Left ventricle myocardium superior (tissue), 1 donor: ENCODE measurements at places on chromosomes 7 and 10.
A peak's percentile ranks its signal among the peaks of the same experiment; 100 is the strongest.

DNA sequence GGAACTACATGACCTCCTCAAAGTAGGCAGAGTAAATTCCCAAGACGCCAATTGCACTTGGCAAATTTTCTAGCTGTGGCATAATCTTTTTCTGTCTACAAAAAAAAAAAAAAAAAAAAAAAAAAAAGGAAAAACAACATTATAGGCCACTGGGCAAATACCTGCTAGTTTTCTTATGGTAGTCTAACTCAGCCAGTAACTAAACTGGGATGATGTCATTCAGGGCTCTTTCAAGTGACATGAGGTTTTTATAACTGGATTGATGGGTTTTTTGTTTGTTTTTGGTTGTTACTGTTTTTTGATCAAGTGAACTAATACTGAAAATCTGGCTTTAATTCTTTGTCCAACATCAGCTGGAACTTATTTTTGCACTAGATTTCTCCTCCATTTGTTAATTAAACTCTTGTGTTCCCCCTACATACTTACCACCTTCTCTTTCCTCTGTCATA lies 7.4 kb upstream of the VIM start:
- no peak for DNase-seq

DNA sequence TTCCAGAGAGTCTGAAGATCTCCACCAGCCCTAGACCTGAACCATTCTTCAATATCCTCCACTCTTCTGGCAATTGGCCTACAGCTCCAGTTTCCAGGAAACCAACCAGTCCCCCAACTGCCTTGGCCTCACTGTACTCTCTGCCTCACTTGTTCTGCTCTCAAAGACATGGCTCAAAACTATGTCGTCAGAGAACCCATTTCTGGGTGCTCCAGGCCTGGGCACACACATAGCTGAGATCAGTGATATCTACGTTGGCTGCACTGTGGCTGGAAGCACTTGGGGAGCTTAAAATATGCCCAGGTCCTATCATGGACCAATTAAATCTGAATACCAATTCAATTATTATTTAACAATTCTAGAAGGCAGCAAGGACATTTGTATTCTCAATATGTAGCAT lies 93.1 kb downstream of the COBL start:
- no peak for DNase-seq

DNA sequence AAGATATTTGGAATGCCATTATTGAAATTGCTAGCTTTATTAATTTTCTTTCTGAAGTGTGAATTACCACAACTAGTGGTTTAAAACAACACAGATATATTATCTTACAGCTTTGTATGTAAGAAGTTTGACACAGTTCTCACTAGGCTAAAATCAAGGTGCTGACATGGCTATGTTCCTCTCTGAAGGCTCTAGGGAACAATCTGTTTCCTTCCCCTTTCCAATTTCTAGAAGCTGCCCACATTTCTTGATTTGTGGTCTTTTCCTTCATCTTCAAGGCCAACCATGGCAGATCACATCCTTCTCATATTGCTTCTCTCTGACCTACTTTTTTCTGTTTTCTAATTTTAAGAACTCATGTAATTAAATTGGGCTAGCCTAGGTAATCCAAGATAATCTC lies 43.3 kb upstream of the SLC26A3 start:
- DNase-seq: no peak

DNA sequence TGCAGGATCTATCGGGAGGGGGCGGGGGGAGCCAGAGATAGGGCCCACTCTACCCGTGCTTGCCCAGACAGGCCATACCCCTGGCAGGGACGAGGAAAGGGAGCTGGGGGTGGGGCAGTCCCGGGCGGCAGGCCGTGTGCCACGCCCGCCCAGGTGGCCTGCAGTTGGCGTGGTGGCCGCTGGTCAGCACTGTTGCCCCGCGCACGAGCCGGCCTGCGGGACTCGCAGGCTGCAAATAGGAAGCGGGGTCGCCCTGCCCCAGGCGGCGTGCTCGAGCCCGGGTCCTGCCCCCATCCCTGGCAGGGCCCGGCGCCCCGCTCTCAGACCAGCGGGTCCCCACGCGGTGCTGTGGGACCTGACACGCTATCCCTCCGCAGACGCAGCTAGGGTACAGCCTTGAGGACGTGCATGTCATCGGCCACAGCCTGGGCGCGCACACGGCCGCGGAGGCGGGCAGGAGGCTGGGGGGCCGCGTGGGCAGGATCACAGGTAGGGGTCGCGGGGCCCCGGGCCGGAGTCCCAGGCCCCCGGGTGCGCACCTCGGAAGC lies 6.7 kb downstream of the PNLIPRP2 start:
- DNase-seq: peak; percentile 55

- no peak for DNase-seq
These were observed 246.1 kb upstream of the PLXDC2 start for GRCh38 chr10:19570120-19570519.

GRCh38 chr7:956031-956430 lies 1.6 kb upstream of the ADAP1 start:
- peak; percentile 25 for DNase-seq

DNA sequence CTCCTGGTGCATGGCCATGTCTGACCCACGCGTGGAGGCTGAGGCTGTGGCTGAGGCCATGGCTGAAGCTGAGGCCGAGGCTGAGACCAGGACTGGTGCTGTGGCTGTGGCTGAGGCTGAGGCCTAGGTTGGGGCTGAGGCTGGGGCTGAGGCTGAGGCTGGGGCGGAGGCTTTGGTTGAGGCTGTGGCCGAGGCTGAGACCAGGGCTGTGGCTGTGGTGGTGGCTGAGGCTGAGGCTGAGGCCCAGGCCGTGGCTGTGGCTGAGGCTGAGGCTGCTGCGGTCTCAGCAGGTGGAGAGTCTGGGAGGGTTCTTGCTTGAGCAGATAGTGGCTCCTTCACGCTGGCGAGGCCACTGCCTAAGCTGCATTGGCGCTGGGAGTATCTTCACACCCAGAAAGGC lies 76.4 kb downstream of the WDR37 start:
- DNase-seq: no peak

GRCh38 chr10:96211764-96212163 lies 59.6 kb downstream of the BLNK start:
- DNase-seq: no peak

GRCh38 chr10:14737808-14738545 lies 36.7 kb downstream of the FAM107B start:
- DNase-seq: no peak

GRCh38 chr7:95883217-95883616 lies 110.9 kb downstream of the DYNC1I1 start:
- no peak for DNase-seq

DNA sequence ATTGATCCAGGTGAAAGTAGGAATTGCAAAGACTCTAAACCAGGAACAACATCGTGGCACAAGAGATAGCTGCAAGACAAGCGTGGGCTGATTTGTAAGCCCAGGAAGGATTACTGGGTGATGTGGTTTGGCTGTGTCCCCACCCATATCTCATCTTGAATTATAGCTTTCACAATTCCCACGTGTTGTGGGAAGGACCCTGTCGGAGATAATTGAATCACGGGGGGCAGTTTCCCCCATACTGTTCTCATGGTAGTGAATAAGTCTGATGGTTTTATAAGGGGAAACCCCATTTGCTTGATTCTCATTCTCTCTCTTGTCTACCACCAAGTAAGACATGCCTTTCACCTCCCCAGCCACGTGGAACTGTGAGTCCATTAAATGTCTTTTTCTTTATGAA lies 59.5 kb downstream of the ST8SIA6 start:
- no peak for DNase-seq

- no peak for DNase-seq
These were observed 825 bp downstream of the MRPL32 start for GRCh38 chr7:42932811-42933591.

- no peak for DNase-seq
These were observed 198.8 kb upstream of the KLF14 start for GRCh38 chr7:130932667-130933432.

- DNase-seq: no peak
These were observed 57.6 kb downstream of the MMRN2 start for GRCh38 chr10:86899670-86900276.

DNA sequence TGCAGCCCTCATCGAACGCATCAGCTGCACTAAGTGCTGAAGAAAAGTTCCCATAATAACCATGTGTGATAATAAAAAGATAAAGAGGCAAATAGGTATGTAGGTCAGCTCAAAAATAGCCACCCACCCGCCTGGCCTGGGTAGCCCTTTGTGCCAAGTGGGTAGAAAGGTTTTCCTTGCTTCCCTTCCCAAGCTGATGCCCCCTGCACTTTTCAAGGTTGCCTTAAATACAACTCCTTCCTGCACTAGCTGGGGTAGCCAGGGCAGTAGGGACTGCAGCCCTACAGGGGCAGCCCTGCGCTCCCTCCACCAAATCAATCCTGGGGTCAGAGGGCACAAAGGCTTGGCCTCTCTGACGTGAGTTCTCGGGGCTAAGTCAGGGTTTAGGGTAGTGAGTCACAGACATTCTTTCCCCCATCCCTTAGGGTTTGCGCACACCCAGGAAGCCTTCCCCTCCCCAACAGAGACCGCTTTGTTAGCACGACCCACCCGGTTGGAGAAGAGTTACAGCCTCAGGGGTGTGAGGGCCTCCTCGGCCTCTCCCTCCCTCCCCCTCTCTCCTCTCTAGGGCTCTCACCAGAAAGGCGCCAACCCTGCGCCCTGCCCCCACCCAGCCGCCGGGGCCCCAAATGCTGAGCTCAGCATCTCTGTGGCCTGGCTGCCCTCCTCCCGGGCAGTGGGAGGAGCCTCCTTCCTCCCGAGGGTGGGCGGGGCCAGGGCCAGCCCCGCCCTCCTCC lies 13.3 kb upstream of the DDIT4 start:
- peak; percentile 92 for DNase-seq

DNA sequence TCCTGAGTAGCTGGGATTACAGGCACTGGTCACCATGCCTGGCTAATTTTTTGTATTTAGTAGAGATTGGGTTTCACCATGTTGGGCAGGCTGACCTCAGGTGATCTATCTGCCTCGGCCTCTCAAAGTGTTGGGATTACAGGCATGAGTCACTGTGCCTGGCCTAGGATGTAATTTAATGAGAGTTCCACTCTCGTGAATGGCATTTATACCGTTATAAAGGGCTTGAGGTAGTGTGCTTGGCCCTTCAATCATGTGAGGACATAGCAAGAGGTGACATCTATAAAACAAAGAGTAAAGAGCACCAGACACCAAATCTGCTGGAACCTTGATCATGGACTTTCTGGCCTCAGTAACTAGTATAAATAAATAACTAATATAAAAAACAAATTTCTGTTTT lies 93.5 kb upstream of the PPP1R9A start:
- DNase-seq: no peak

- peak; percentile 25 for DNase-seq
These were observed 101.1 kb upstream of the ABCB5 start for GRCh38 chr7:20514364-20514763.

- DNase-seq: no peak
These were observed 53.9 kb downstream of the AP3M1 start for GRCh38 chr10:74096777-74097176.

DNA sequence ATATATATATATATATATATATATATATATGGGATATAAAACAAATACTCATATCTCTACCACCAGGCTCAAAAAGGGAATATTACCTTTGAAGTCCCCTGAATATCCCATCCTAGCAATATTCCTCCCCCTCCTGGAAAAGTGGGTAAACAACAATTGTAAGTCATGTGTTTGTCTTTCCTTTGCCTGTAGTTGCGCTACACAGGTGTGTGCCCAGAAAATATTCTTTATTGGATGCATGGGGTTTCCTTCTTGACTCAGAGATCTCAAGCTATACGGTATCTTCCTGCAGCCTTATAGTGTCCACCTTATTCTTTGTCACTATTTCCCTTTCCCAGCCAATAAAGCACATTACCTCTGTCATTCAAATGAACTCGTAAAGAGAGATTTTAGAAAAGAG lies 54.2 kb downstream of the MET start:
- DNase-seq: no peak

- no peak for DNase-seq
These were observed 11.4 kb upstream of the MRPS16 start for GRCh38 chr10:73263693-73264347.

DNA sequence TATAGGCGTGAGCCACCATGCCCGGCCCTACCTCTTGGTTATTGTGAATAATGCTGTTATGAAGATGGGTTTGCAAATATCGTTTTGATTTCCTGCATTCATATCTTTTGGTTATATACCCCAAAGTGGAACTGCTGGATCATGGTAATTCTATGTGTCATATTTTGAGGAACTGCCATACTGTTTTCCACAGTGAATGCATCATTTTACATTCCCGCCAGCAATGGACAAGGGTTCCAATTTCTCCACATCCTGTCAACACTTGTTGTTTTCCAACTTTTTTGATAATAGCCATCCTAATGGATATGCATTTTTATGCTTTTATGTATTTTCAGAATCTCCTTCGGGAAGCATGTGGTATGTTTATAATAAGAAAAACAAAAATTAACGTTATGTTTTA lies 128.2 kb downstream of the KCNMA1 start:
- DNase-seq: no peak

GRCh38 chr7:34939175-34939574 lies 98.1 kb downstream of the DPY19L1 start:
- no peak for DNase-seq

DNA sequence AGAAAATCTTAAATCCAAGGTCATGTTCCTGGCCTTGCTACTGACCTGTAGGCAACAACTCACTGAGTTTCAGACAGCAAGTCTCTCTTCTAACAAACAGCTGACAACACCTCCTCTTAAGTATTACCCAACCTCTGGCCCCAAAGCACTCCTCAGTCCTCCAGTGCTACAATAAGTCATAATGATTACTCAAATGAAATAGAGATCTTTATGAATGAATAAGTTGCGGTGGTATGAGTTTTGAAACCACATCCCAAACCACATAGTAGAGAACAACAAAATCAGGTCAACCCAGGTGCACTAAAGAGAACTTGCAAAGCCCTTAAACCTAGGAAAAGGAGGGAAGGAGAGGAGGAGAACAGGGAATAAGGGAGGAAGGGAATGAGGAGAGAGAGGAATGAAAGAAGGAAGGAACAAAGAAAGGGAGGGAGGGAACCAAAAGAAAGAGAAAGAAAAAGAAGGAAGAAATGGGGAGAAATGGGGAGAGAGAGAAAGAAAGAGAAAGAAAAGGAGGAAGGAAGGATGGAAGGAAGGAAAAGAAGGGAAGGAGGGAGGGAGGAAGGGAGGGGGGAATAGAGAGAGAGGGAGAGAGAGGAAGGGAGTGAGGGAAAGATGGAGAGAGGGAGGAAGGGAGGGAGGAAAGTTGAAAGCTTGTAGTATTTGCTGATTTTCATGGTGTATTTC lies 142.8 kb upstream of the CALCR start:
- DNase-seq: no peak

- DNase-seq: no peak
These were observed 1396.3 kb downstream of the GATA3 start for GRCh38 chr10:9450801-9451200.

DNA sequence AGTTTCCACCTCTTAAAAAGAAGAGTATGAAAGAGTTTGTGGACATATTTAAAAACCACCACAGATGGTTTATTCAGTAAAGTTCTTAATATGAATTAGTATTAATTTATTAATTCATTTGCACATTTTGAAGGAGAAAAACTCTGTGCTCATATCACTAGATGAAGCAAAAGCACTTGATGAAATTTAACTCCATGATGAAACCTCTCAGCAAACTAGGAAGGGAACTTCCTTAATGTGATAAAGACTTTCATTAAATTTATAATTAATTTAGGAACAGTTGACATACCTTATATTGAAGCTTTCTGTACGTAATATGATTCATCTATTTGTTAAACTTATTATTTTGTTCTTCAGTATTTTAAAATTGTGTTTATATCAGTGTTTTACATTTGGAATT lies 99.4 kb downstream of the MMRN2 start:
- no peak for DNase-seq

- peak; percentile 29 for DNase-seq
These were observed 59.7 kb downstream of the DNAJB6 start for GRCh38 chr7:157396316-157397035.

GRCh38 chr10:113480851-113481502 lies 71.9 kb upstream of the HABP2 start:
- no peak for DNase-seq

- no peak for DNase-seq
These were observed 4.9 kb upstream of the FOXP2 start for GRCh38 chr7:114409750-114410149.
